DMS79 treated with DMSO at 0.1 percent for 48 hours (cell line): ENCODE measurements at places on chromosomes 4 and X.

- peak; percentile 31 for DNase-seq
Observed at GRCh38 chrX:131745942-131746489, 202.1 kb downstream of the OR13H1 start.

DNA sequence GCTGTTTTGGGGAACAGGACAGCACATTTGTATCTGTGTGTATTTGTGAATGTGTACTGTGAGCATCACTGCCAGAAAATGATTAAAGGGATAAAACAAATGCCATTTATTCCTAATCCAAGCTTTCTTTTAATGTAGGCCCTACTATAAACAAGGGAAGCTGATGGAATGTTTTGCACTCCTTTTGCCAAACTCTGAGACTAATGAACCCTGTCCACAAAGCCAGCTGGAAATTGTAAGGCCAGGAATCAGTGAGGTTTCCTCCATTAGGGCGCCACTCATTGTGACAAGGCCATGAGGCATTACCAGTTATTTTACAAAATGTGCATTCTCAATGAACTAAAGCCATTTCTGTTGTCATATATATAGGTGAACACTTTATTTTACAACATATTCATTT, 163.0 kb upstream of the NAP1L5 start:
- DNase-seq, result no peak

DNA sequence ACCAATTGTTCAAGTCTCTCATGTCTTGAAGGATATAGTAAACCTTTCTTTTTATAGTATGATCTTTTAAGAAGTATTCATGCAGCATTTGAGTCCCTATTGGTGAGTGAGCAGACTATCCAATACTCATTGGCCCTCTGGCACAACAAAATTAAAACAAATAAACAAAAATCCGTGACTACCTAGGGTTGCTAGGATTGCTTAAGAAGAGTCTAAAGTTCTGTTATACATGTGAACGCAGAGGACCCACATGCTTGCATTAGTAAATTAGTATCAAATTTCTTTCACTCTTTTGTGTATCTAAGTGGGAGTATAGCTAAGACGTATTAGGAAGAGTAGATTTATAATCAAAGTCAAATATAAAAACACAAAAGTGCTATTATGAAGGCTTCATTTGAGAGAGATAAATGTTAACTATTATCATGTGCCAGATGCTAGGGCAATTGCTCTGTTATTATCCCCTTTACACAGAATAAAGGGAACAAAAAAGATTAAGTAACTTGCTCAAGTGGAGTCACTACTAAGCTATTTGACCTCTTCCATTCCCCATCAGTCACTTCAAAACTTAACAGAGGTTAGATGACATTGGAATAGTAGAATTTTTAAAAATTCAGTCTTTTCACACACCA, 29.2 kb upstream of the LARP1B start:
- DNase-seq, result no peak

GRCh38 chrX:100995469-100995868, 26.0 kb downstream of the ARL13A start:
- no peak for DNase-seq

GRCh38 chrX:3664921-3665320, 48.5 kb downstream of the PRKX start:
- DNase-seq, result no peak

GRCh38 chr4:74635490-74636123, 158.7 kb downstream of the BTC start:
- no peak for DNase-seq
